HAP-1 (cell line): ENCODE measurements at places on chromosomes 13 and 19.

GRCh38 chr13:50464349-50465251, 378.9 kb downstream of the DLEU7 start:
- no peak for DNase-seq

- DNase-seq = no peak
These were observed 32.0 kb downstream of the LTBP4 start for GRCh38 chr19:40633207-40633606.

GRCh38 chr19:2306281-2306806, 1.6 kb downstream of the LINGO3 start:
- DNase-seq = no peak

DNA sequence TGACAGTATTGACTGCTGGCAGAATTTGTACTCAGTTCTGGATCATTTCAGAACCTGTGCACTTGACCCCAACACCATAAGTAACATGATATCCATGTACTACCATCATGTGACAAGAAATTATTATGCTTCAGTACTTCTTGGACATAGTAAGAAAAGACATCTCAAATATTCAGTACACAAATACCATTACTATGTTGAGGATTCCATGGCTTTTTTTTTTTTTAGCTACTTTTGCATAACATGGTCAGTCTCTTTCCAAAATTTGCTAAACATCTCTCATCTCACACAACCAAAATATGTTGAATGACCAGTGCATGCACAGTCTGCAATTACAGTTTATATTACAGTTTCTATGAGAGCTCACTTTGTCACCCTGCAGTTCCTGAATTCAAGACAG, 85.3 kb downstream of the FLT1 start:
- DNase-seq = no peak

DNA sequence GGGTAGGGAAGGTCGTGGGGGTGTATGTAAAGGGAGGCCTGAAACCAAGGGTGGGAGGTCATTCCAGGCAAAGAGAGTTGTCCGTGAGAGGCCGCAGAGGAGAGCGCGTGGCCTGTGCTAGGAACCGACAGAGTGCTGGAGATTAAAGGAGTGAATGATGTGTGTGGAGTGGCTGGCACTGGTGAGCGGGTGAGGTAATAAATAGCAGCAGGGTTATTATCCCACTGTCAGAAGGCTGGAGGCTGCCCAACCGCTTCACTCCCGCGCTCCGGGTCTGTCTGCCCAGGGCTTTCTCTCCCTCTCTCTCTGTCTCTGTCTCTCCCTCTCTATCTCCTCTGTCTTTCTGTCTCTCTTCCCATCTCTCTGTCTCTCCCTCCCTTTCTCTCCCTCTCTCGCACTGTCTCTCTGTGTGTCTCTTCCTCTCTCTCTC, 17.4 kb downstream of the ZNF579 start:
- DNase-seq = no peak

DNA sequence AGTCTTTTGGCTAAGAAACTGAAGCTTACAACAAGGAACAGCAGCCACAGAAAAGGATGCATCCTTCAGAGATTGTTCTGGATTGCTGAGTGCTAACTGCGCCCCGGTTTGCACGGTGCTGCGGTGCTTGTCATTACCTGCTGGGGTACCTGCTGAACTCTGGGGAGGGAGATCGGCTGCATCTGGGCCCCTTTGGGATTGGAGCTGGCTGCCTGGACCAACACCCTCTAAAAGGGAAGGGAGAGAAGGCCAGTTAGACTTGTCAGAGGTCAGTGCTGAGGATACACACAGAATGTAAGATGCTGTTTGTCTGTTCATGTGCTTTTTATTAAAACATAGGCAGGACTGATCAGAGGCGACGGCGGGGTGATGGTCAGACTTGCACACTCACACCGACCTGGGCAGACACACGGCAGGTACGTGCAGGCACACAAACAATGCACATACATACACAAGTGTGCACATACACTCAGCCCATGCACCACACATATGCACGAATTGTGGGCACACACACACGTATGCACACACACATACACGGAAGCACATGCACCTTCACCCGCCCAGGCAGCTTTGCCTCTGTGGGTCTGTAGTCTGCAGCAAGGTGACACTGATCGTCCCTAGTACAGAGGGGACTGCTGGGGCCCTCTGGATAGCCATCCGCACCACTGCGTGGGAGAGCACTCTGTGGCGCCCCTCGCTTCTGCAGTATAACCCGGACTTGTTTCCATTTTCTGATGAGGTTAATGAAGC, 66.1 kb downstream of the RFX2 start:
- no peak for DNase-seq

GRCh38 chr19:29858000-29858596, 46.3 kb downstream of the CCNE1 start:
- peak; percentile 70 for DNase-seq

DNA sequence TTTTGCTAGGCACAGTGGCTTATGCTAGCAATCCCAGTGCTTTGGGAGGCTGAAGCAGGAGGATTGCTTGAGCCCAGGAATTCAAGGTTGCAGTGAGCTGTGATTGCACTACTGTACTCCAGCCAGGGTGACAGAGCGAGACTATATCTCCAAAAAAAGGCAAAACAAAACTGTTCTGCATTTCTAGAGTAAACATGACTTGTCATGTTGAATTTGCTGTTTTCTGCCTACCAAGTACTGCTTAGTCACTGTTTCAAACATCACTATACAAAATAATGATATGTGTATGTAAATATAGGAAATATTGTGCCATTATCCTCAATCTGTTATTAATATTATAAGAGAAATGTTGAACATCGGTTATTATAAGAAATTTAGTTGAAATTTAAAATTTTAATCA, 9.2 kb downstream of the RFC3 start:
- DNase-seq = no peak

- DNase-seq = no peak
These were observed 358.1 kb downstream of the ENOX1 start for GRCh38 chr13:43428545-43429296.

DNA sequence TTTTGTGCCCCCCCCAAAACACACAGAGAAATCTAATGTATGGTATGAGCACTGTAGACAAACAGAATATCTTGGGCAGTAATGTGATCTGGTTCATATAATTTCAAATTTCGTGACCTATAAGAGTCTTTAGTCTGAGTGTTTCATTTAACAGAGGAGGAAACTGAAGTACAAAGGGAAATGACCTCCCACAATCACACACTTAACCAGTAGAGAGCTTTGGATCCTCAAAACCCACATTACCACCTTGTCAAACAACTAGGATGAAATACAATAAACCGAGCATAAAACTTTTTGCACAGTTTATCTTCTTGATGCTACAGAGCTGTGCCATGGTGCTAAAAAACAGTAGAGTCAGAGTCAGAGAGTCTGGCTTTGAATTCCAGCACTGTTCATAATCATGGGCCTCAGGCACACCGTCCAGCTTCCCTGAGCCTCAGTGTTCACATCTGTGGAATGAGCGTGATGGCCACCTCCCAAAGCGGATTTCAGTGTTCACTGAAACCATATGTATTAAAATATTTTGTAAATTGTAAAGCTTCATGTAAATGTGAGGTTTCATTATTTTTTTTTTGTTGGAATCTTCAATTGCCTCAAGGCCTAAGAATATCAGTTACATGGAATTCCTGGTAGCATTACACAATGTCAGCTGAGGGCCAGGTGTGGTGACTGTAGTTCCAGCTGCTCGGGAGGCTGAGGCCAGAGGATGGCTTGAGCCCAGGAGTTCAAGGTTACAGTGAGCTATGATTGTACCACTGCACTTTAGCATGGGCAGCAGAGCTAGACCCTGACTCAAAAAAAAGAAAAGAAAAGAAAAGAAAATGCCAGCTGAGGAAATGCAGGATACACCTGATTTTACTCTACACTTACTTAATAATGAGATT, 126.4 kb upstream of the FRY start:
- DNase-seq = no peak

- peak; percentile 28 for DNase-seq
These were observed 363.3 kb downstream of the KCNRG start for GRCh38 chr13:50378509-50379044.

DNA sequence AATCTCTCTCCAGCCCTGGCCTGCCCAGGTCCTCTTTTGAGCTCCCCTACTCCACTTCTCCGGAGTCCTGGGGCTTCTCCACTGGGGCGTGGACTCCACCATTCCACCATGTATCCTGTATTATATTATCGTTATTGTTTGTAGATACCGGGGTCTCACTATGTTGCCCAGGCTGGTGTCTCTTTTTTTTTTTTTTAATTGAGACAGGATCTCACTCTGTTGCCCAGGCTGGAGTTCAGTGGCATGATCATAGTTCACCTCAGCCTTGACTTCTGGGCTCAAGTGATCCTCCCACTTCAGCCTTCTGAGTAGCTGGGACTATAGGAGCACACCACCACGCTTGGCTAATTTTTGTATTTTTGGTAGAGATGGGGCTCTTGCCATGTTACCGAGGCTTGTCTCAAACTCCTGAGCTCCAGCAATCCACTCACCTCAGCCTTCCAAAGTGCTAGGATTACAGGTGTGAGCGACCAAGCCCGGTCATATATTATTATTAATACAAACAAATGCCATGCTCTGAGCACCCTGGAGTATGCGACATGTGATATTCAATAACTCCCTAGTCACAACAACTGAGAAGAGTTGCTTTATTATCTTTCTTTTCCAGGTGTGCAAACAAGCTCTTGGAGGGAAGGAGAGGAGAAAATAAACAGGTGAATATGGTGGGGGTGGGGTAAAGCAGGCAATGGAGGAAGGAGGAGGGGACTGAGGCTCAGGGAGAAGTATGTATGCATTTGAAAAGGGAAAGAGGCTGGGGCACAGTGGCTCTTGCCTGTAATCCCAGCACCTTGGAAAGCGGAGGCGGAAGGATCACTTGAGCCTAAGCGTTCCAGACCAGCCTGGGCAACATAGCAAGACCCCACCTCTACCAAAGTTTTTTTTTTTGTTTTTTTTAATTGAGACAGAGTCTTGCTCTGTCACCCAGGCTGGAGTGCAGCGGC, 2.8 kb upstream of the CERS4 start:
- no peak for DNase-seq

GRCh38 chr13:108315991-108316390, 46.5 kb downstream of the TNFSF13B start:
- DNase-seq = no peak

- no peak for DNase-seq
These were observed 122.0 kb downstream of the UQCRFS1 start for GRCh38 chr19:29090783-29091526.

DNA sequence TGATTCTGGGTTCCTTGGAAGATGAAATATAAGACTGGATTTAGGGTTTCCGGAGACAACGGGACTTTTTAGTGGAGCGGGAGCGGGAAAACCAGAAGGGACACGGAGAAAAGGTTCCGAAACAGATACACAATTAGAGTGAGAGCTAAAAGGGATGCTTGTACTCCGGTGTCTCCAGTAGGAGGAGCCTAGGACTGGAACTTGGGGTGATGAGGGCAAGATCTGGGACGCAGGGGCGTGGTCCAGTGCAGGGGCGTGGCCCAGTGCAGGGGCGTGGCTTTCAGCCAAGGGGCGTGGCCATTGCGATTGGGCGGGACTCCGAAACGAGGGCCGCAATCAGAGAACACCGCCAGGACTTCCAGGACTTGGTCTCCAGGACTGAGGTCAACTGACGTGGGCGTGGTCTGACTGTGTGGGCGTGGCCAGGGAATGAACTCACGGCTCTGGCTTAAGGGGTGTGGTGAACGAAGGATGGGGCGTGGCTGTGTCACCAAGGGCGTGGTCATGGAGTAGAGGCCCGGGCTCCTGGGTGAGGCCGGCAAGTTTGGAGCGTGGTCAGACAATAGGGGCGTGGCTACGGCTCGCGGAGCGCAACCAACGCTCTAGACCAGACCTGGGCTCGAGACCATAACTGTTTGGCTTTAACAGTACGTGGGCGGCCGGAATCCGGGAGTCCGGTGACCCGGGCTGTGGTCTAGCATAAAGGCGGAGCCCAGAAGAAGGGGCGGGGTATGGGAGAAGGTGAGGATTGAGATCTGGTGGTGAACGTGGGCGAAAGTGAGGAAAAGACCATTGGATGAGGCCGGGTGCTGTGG, at the start of gene DKKL1:
DKKL1 (plus strand) TSS at position 610 of the 815 bp plus-strand sequence; CDS start at position 732, 122 bp downstream.
- peak; percentile 100 for DNase-seq

DNA sequence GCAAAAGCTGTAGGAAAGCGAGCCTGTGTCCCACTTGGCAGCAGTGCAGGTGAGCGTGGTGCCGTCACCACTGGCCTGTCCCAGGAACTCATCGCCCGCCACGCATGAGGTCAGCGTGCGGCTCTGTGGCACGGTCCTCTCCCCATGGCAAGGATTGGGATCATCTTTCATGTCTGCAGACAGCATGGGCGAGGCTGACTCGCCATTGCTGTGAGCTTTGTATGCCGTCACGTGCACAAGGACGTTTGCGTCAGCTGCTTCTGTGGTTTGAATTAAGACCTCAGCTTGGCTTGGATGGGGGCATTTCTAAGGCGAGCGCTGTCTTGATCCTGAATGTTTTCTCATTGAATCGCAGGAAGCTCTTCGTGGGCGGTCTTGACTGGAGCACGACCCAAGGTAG, 9.8 kb downstream of the DAZAP1 start:
- DNase-seq = no peak

DNA sequence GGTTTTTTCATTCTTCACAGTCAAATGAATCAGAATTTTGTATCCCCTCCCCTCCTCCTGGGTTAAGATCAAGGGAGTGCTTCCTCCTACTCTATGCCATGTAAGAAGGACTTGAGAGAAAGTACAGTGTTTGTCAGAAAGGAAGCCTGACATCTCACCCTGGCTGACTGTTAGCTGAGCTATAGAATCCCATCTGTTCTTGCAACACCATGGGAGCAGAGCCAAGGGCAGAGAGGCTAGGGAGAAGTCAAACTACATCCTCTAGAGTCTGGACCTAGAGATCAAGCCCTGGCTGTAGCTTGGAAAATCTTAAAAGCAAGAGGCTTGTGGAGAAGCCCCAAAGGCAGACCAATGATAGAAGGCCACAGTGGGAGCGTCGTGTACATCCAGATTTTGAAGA, 145.9 kb downstream of the OLFM4 start:
- no peak for DNase-seq

DNA sequence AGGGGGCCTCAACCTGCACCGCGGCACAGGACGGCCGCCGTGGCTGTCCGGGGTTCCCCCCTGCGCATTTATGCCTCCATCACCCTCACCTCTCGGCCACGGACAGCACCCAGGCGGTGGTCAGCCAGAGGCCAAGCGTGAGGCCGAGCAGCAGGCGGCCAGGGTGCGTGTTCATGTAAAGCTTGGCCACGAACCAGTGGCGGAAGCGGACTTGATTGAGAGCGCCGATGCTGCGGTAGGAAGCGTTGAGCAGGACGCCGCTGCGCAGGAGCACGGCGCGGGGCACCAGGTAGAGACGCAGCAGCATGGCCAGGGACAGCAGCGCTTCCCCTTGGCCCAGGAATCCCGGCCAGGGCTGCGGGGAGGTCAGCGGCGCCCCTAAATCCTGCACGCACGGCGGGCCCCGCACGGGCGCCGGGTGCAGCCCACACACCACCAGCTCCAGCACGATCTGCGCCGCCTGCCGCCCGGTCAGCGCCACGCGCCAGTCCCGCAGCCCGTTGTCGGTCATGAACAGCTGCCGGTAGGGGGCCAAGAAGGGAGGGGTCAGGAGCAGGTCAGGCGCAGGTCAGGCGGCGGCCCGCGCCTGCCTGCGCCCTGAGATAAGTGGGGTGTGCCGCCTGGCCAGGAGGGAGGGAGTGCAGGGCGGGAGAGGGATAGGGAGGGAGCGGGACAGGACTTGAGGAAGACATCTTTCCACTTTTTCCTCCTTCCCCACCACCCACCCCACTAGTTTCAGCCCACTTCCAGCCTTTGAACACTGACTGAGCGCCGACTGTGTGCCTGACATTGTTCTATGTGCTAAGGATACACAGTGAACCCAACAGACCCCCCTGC, 6.5 kb downstream of the KCNN4 start:
- DNase-seq = no peak
